Amniotic epithelial cell (primary cell): ENCODE measurements at places on chromosomes 5 and 9.

GRCh38 chr9:12815888-12816287, 41.1 kb downstream of the LURAP1L start:
- DNase-seq = peak; percentile 76

DNA sequence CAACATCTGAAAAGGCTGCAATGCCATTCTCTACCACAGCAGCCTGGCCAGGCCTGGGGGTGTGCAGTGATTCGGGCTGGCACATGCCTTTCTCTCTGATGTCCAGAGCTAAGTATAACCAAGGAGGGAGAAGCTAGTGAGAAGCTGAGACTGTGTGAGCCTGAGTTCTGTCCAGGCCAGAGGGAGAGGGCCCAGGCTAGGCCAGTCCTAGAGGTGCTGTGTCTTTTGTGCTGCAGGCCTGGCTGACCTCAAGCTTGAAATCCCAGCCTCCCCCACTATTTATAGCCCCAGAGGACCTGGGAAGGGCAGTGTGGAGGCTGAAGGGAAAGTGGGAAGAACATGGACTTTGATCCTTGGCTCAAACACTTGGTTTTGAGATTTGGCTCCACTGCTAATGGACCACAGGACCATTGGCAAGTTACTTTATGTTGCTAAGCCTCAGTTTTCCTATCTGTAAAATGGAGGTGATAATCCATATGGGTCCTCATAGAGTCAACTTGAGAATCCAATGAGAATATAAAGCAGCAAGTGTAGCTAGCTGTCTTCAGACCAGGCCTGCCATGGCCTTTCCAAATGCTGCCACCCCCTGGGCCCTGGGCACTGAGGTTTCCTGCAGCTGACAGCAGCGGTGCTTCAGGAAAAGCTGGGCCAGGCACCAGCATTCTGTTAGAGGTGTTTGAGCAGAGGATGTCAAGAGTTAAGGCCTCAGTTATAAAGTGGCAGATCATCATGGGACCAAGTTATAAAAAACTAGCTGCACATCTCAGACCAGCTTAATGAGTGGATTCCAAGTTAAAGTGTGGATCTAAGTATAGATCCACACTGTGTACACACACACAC, 21.1 kb downstream of the BNIP1 start:
- no peak for DNase-seq

GRCh38 chr9:107334103-107334776, 51.2 kb downstream of the RAD23B start:
- DNase-seq = no peak

DNA sequence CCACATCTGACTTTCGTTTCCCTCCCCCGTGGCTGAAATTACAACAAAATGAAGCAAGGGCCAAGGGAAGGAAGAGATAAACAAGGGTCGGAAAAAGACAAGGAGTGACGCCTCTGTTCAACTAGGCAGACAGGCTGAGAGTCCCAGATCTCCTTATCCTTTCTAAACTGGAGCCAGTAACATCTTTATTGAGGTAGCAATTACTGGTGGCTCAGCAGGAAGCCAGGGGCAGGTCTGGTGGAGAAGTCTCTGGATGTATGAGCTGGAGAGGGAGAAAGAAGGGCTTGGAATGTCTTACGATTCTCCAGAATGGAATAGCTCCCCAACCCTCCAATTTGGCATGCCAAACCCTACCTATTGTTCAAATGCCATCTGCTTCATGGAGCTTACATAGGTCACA, 190.8 kb upstream of the BRINP1 start:
- DNase-seq = no peak
